Fibroblast of lung (primary cell): ENCODE measurements at places on chromosomes 3 and 15.

DNA sequence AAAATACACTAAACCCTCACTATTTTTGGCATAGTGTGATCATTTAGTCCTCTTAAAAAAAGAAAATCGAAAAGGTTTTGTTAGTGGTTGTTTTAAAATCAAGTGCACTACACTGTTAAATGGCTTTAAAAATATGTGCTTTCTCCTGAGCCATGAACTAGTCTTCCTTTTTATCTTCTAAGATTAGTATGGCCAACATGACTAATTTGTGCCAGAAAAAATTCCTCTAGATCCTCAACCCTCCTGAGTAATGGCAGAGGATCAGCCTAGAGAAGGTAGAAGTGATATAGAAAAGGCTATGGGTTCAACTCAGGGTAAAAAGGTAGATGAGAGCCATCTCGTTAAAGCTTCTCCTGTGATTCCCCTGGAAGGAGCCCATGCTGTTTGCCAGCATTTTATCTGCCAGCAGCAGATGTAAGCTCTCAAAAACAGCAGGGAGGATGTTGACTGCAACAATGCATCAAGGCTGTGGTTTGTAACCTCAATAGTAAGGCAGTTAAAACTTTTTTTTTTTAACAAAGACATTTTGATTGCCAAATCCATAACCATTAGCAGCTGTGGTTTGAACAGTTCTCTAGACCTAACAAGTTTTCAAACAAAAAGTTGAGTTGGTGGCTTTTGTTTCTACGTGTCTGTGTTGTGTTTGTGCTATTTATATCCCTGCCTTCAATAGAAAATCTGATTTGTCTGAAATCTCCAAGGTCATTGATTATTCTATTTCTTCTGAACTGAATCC is 30.2 kb upstream of the ZNF609 start:
- peak; percentile 94 for DNase-seq

DNA sequence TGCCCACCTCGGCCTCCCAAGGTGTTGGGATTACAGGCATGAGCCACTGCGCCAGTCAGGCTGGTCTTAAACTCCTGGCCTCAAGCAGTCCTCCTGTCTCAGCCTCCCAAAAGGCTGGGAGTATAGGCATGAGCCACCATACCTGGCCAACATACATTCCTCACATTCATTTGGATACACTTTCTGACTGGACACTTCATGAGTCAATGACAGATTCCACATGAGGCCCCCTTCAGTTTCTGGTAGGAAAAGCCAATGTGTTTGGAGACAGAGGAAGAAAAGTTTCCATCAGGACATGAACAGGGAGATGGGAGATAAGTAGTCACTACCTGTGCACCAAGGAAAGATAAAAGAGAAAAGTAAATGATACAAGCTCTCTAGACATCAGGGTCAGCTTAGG is 49.4 kb upstream of the GSK3B start:
- DNase-seq, result no peak

- no peak for DNase-seq
Observed at GRCh38 chr3:120797857-120798256, 55.3 kb downstream of the GTF2E1 start.

- peak; percentile 93 for DNase-seq
Observed at GRCh38 chr15:32919749-32920414, 202.1 kb downstream of the GREM1 start.

DNA sequence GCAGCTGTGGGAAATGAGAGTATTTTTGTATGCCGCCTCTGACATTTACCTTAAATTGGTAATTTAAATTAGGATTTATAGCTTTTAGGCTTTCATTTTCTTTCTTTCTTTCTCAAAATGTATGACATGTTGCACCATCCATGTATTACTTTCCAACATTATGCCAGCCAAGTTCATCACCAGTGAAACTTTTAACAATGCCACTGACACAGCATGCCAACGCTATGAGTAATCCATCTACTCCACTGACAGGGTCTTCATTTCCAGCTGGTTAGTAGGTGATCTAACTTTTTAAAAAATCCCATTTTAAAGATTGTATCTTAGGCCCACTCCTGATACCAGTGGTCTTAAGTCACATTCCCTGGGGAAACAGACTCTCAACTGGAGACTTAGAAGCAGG is 21.8 kb upstream of the CLDN16 start:
- no peak for DNase-seq

DNA sequence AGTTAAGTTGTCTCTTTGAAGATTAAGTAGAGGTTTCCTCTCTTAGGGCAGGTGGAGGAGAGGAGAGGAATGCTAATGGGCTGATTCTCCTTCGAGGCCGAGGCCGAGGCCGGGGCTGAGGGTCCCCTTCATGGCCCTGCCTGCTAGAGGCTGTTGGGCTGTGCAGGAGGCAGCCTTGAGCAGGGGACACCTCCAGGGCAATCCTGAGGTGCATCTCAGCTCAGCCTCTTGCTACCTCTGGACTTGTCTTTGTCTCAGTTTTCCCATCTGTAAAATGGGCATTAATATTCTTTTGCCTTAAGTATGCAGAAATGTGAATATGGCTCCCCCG is 97.7 kb upstream of the PRR20G start:
- DNase-seq, result no peak

GRCh38 chr3:71984843-71985613 is 200.1 kb upstream of the PROK2 start:
- DNase-seq, result no peak

- no peak for DNase-seq
Observed at GRCh38 chr15:75864213-75865059, 21.2 kb downstream of the UBE2Q2 start.

DNA sequence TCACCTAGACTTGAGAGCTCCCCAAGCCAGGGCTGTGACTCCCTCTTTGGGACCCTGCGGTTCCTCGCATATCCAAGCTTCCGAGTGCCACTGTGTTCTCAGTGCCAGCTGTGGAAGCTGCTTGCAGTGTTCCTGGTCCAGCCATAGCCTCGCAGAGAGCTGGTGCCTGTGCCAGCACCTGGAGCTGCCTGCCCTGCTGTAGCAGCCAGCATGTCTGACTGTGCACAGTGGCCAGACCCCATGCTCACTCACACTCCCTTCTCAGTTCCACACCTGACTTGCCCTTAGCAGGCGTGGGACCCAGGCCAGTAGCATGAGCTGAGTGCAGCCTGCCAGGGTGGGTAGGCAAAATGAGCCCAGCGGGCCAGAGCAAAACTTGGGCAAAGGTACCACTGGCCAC is 25.3 kb downstream of the LRRC49 start:
- DNase-seq, result no peak

GRCh38 chr3:128282380-128283196 is 129.3 kb downstream of the EEFSEC start:
- peak; percentile 54 for DNase-seq

DNA sequence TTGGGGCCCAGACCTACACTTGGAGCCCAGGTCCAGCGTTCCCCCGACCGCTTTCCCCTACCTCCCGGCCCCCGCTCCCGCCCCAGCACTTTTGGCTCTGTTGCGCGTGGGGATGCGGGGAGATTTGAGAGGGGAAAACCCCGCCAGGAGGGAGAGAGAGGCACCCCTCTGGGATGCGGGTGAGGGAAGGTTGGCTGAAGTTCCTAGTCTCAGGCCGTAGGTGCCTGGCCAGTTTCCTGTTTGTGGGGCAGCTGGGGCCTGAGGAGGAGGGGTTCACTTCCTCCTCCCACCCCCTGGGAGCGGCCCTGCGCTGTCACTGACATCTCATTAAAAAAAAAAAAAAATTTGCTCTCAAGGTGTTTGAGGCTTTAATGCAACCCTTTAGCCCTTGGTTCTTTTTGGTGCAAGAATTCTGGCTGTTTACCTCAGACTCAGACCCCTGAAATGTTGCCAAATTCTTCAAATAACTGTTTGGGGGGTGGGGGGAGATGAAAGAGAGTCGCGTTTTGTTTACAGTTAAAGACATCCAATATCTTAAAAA is 2.6 kb downstream of the FAM43A start:
- DNase-seq, result peak; percentile 39

DNA sequence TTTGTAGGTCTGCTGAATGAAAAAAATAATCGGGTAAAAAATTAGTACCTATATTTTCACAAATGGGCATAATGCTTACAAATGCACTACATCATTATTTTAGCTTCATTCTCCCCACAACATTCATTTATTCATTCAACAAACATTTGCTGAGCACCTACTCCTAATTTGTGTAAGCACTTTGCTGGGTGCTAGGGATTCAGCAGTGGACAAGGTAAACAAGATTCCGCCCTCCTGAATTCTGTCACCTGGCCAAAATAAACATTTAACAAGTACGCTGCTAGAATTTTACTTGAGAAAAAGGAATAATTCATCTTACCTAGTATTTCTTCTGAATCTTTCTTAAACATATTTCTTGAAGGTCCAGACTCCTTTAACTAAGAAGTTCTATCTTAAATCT is 72.1 kb downstream of the TIGIT start:
- peak; percentile 20 for DNase-seq

DNA sequence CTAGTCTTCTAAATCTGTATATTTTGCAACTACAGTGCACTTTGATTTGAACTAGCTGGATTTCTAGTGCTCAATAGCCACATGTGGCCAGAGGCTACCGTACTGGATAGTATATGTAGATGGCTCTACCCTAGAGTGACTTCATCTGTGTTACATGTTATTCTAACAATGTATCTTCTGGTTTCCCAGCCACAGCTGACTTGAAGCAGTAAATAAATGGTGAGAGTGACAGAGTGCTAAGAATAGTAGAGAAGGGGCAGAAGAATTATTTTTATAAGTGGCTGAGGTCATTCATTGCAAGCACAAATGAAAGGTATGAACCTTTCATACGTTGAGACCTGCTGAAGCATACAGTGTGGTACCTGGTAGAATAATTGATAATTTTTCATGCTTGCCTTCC is 30.9 kb downstream of the KAT2B start:
- DNase-seq, result no peak

DNA sequence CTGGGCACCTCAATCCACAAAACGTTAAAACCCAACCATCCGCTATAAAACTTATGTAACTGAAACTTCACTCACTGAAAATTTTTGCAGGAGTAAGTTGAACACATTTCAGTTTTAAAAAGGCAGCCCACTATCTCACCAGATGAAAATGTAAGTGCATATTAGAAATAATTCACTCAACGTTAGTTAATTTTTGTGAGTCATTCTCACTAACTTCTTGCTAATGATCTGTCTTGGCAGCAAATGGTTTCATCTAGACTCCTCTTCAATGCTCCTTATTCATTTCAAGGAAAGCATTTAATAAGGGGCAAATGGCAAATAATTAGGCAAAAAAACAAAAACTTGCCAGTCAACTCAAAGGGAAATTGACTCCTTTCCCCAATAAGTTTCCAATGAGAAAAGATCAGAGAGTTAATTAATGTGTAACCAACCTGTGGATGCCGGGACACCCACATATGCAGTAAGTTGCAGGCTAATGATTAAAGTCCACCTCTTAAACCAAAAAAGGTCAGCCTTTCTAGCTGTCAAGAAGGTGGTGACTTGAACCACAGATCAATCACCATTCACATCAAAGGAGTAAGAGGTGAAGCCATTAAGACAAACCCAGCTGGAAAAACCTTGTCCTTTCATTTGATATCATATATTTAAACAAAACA is 22.9 kb upstream of the PRICKLE2 start:
- DNase-seq, result no peak

DNA sequence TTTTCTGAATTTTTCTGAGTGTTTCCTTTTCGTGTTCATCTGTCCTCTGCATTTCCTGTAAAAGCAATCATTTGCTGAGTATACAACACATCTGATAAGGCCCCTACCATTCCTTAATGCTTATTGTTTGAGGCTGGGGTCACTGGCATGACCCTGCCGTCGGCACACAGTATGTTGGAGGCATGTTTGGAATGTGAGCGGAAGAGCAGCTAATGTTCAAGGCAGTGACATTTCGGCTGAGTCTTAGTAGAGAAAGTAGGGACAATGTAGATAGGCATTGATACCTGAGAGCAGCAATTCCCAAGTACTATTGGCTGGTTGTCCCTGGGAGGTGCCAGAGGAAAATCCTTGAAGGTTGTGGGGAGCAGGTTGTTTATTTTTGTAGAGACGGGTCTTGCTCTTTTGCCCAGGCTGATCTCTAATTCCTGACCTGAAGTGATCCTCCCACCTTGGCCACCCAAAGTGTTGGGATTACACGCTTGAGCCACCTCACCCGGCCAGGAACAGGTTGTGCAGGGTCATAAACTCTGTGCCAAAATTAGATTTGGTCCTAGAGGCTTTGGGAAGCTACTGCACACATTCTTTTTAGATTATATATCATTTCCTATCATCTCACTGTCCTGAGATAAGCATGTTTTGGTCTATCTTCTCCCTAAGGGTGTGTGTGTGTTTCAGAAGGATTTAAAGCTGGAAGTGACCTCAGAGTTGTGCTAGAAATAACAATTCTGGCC is 13.5 kb downstream of the PTPN23 start:
- peak; percentile 68 for DNase-seq

DNA sequence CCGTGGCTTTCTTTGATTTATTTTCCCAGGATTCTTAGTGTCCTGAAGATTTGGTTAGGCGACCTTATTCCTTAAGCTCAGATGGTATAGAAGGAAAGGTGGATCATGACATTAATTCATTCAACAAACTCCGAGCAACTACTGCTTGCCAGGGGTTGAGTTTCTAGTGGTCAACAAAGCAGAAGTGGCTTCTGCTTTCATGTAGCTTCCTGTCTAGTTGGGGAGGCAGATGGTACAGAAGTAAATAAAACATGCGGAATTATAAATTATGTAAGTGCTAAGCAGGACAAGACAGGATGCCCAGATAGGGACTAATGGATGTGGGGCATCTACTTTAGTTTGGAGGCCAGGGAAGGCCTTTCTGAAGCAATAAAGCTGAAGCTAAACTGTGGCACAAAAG is 15.6 kb downstream of the EEFSEC start:
- no peak for DNase-seq

DNA sequence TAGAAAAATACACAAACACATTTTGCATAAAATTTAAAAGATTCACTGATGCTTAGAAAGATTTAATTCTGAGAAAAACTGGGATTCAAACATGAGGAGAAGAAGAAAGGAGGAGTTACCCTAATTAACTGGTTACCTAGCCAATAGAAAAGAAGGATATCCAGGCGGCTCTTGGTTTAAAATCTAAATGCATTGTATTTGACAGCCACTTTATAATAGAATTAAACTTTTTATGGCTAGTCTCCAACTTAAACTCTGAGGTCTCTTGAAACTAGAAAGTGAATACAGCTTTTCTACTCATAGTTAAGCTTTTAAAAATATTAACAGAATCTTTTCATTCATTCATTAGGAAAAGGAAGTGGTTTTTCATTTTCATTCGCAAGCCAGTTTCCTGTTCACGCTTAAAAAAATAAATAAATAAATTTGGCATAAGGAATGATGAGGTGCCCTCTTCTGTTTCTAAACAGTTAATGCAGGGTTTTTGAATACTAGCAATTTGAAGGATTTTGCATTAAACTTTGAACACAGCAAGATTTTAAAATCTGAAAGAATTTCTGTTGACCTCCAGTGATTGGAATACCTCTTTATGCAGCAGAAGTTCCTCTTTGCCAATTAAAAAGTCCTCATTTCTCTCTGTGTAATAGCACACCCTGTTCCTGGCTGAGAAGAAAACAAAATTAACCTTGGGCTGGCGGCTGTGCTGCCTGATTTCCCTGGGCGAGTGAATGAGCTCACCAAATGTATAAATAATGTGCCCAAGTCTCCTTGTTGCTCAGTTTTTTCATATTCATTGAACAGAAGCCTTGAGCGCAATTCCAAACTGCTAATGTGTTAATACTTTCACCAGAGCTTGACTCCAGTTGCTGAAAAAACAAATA is 105.1 kb downstream of the ZMAT3 start:
- peak; percentile 31 for DNase-seq
